ENCODE measurements at places on chromosomes 7 and 10.

GRCh38 chr7:73623798-73624668, at the start of gene MLXIPL:
Gene MLXIPL, minus strand, starts transcription at chr7:73624522. Its CDS starts 30 bp downstream, at chr7:73624492.
- peak; percentile 29 for DNase-seq

GRCh38 chr10:96176985-96177384, 46.9 kb downstream of the ZNF518A start:
- DNase-seq = peak; percentile 22

GRCh38 chr10:120990831-120991230, 139.7 kb downstream of the WDR11 start:
- no peak for DNase-seq

DNA sequence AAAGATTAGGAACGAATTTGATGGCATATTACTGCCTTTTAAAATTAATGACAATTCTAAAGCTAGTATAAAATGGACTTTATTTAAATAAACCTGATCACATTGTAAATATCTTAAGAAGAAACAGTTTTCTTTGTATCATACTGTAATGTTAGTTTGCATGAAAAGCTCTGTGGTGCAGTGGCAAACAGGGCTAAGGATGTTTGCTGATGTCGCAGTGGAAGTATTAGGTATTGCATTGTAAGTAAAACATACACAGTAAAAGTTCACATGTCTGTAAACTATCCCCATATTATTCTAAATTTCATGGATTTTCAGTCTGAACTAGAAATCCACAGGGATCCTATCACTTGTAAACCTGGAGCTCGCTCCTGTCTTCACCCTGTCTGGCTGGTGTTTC, 252.6 kb upstream of the ZNF32 start:
- DNase-seq = no peak

DNA sequence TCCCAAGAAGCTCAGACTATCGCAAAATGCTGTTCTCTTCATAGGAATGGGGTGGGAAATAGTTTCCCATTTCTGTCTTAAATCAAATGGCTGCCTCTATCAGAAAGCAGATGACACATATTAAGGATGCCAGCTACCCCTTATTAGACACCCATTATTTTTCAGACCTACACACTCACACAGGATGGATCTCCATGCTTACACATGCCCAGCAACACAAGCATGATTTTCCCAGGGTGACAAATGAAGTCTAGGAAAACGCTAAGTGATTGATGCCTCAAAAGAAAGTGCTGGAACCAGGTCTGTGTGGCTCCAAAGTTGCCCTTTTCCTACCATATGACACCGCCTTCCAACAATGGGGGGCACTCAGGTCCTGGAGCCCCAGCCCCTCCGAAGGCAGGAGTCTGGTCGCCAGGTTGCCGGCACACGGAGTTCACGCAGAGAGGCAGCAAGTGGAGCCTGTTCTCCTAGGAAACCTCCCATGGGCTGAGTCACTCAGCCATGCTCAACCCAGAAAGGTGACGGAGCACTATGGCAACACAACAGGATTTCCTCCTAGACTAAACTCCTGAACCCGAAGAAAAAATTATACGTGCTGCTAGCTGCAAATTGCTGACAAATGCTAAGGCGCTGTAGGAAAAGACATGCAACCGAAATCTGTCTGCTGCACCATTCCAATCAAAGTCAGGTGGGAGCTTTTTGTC, 19.8 kb downstream of the VOPP1 start:
- DNase-seq = peak; percentile 93

GRCh38 chr7:27046854-27047549, 48.8 kb downstream of the HOXA1 start:
- peak; percentile 87 for DNase-seq

GRCh38 chr10:119132521-119133345, 28.8 kb downstream of the DENND10 start:
- DNase-seq = no peak

DNA sequence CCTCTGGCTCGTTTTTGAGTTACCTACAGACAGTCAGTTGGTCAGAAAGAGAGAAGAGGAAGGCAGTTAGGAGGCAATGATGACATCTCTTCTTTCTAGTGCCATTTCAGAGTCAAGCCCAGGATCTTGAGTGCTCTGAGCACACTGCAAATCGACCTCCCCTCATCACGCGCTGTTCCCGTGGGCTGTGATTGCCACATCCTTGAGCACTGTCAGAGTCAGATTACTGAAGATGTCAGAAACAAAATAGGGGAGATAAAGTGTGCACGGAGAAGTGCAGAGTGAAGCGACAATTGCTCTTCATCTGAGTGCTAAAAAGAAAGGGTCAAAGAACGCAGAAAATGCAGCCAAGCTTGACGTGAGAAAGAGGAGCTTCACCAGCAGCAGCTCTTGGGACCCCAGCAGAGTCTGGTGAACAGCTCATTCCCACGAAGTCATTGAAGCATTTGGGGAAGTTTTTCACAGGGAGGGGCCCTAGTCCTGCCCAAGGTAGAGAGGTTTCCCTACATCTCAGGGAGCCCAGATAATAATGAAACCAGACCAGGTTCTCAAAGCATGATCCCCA, 661.7 kb upstream of the AUTS2 start:
- no peak for DNase-seq

- DNase-seq = peak; percentile 83
These were observed 101.9 kb upstream of the TNRC18 start for GRCh38 chr7:5525271-5526099.

DNA sequence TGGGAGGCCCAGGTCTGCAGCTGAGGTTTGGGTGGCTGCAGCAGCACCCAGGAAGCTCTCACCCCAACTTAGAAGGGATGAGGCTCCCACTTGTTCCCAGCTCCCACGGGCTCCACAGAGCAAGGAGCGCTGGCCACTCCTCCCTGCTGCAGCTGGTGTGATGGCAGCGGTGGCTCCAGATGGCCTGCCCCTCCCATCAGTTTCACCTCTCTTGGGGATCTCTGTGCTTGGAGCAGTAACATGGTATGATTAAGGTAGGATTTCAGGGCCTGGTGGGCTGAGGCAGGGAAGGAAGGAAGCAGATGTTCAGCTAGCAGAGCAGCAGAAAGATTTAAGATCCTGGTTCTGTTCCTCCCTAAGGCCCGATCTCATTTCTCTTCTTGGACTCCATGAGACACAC, 66.8 kb upstream of the KIF5B start:
- no peak for DNase-seq

GRCh38 chr10:79387466-79387973, 40.3 kb downstream of the PPIF start:
- no peak for DNase-seq

DNA sequence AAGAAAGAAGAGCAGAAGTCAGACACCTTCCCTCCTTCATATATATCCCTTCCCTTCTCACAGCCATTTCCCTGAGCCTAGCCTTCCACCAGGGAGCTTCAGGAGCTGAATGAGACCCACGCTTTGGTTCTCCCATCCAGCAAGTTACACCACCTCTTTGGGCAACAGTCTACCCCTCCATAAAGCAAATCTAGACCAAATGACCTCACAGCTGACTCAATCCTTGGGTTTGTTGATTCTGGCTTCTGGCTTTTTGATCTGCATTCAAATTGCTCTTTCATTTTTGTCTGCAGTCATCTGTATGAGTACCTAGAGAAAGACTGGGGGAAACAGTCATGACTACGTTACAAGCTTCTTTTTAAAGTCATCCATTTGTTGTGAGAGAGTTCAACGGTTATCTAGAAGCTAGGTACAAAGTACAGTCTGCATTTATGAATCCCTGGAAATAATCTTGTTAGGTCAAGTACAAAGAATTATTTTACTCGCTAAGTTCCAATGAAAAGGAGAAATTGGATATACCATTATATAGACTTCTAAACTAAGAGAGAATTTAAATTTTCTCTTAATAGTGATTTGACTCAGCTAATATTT, 86.3 kb downstream of the RAB11FIP2 start:
- DNase-seq = peak; percentile 31

DNA sequence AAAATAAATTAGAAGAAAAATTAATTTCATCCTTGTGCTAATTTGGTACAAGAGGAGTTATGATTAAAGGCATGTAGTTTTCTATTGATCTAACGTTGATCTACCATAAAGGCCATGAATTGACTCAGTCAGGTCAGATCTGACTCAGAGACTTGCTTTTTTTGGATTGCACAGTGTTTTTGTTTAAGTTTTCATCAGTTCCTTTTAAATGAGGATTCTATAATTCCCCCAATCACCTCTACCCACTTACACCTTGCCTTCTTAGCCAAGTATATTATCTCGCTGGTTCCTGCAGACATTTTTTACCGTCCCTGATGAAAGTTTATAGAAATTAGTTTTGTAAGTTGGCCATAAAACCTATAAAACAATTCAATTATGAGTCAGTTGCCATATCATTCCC, 132.4 kb upstream of the PALS2 start:
- no peak for DNase-seq

GRCh38 chr10:119505131-119505551, 37.4 kb downstream of the RGS10 start:
- DNase-seq = no peak

DNA sequence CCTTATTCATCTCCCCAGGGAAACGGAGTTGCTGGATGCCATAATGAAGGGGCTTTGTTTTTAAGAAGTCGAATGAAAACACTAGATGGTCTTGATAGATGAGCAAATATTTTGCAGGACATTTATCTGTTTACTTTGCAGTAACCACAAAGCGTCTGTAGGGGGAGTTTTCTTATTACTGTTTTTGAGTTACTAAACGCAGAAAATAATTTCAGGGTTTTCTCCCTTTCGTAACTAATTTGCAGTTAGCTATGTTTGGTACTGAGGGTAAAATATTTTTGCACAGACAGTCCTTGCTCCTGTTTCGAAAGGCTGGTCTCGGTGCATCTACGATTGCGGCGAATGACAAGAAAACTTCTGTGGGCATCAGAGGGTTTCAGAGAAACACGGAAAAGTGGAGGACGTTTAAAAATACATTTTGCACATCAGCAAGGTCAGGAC, 505.6 kb upstream of the MKI67 start:
- DNase-seq = peak; percentile 9

DNA sequence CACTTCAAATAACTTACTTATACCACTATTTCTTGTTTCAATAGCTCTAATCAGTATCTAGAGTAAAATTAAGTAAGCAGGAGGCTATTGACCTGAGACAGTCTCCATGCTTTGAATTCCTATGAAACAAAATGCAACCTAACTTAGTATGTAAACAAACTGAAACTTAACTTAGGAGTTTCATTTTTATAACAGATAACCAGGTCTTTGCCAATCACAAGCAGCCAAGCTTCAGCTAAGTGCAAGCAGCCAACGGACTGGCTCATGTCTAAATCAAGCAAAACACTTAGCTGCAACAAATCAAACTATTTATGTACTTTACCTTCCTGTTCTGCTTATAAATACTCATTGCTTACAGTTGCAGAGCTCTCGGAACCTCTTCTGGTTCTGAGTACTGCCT, 4.4 kb upstream of the GSTK1 start:
- no peak for DNase-seq

All from renal cortical epithelial cell (primary cell).